ENCODE measurements at places on chromosomes 2 and 18.

GRCh38 chr2:169925968-169926367 lies 98.7 kb downstream of the UBR3 start:
- DNase-seq = no peak

GRCh38 chr2:36415381-36416022 lies 59.9 kb downstream of the CRIM1 start:
- no peak for DNase-seq

DNA sequence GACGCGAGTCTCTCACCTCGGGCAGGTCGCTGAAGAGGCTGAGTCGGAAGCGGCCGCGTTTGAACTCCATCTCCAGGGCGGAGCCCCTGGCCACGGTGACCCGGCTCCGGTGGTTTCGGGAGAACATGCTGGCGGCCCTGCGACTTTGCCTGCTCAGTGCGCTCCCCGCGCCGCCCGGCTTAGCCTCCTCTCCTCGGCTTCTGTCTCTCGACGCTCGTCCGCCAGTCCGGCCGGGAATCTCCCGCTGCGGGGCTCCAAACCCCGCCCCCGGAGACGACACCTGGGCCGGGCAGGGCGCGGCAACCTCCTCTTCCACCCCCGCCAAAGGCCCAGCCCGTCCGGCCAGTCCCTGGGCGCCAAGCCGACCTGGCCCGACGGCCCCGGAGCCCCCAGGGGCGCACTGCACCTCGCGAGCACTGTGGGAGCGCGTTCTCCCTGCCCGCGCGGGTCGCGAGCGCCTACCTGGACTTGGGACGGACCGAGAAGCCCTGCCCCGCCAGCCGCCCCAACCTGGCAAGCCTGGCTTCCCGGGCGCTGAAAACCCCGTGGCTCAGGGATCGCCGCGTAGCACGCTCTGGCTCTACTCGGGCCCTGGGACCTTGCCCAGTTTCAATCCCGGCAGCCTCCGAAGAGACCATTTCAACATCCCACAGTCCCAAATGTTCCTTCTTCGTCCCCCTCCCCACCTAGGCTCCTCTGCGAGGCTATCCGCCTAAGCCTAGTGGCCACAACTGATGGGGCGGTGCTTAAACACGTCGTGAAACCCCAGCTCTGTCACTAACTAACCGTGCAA lies at the start of gene RTKN:
TSS of gene RTKN (minus strand) at position 248 of the 793 bp plus-strand sequence. CDS start at position 127, 121 bp downstream.
- DNase-seq = no peak

- DNase-seq = no peak
Observed at GRCh38 chr2:198314559-198315153, 510.3 kb downstream of the PLCL1 start.

- no peak for DNase-seq
Observed at GRCh38 chr2:118091631-118092030, 3.4 kb downstream of the INSIG2 start.

DNA sequence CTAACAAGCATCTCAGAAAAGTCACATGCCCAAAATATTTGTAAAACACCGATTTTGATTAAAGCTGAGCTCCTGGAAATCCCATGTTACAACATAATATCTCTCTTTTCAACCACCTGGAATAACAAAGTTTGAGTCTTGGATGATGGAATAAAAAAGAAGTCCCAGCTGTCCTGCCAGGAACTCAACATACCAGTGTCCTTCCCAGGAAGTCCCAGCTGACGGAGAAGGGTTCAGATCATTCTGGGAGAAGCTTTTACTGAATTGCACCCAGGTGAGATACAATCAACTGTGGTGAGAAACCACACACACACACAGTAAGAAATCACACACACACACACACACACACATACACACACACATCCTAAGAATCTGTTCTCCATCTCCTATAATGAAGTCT lies 413.1 kb upstream of the PKDCC start:
- no peak for DNase-seq

DNA sequence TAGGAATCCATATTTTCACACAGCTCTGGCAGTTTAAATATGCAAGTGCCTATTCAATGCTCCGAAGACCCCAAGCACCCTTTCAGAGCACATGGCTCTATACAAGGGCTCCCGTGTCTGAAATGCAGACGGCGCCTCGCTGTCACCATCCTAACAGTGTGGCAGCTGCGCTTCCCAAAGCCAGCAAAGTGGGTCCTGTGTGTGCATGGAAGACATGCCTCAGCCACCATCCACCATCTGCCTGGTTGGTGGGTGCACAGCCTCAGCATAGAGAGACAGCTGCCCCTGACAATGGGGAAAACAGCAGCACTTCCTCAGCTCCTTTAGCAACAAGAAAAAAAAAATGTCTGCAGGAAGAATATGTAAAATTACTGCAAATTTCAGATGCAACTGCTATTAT lies 218.1 kb downstream of the SP3 start:
- no peak for DNase-seq

- DNase-seq = no peak
Observed at GRCh38 chr2:11281186-11281585, 63.2 kb downstream of the ROCK2 start.

GRCh38 chr2:239310401-239311061 lies 90.3 kb downstream of the HDAC4 start:
- no peak for DNase-seq

DNA sequence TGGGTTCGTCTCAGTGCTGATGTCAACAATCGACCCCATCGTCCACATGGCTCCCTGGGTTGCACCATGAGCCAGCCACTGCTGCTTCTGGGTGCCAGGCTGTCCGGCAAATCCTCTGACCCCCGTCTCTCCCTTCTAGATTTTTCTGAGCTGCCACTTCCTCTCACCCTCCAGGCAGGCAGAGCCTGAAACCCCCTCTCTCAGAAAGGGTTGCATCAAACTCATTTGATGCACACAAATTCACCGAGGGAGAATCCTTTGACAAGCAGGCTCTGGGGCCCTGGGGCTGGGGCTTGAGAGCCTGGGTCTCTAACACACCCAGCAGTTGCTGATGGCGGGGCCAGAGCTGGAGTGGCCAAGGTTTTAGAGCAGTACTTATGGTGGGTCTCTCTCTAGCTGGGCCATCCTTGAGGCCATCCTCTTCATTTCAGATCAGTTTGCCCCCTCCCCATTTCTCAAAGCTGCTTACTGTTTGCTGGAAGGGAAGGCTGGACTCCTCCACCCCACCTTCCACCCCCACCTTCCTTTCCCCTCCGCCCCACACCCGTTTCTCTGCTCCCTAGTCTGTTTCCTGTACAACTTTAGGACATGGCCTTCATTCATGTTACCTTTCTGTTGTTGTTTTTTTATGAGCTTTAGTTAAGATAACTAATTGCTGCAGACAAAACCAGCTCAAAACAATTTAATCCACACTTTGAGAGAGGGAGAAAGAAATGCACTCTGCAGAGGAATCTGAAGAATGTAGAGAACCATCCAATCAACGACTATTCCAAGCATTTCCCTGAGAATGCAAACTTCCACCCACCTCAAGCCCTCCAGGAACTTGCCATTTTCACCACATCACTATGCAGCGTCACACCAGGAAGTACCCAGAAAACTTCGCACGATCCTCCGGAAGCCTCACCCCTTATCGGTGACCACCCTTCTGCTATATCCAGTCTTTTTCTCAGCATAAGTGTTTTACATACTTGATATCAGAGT lies 69.5 kb downstream of the ARL4C start:
- DNase-seq = peak; percentile 43

- DNase-seq = no peak
Observed at GRCh38 chr2:201854841-201855240, 48.5 kb downstream of the CDK15 start.

GRCh38 chr2:28750316-28751251 lies 1.0 kb upstream of the PPP1CB start:
- no peak for DNase-seq

DNA sequence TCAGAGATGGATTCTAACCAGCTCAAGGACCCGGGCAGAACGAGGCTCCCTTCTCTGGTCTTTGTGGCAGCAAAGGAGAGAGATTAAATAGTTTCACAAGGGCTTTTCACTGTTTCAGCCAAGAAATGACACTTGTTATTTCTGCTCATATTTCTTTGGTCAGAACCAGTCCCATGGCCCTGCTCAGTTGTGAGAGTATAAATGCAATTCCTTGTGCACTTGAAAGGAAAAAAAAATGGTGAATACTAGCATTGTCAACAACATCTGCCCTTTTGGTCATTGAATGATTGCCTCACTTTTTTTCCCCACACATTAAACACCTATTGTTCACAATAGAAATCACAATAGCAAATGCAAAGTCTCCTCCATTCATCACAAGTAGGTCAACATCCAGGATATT lies 104.4 kb downstream of the RDH14 start:
- no peak for DNase-seq

- no peak for DNase-seq
Observed at GRCh38 chr2:197278799-197279763, 31.5 kb downstream of the ANKRD44 start.

GRCh38 chr18:8241731-8242130 lies 367.5 kb upstream of the RAB12 start:
- DNase-seq = no peak

GRCh38 chr2:177983183-177983788 lies 89.3 kb downstream of the PDE11A start:
- DNase-seq = no peak

DNA sequence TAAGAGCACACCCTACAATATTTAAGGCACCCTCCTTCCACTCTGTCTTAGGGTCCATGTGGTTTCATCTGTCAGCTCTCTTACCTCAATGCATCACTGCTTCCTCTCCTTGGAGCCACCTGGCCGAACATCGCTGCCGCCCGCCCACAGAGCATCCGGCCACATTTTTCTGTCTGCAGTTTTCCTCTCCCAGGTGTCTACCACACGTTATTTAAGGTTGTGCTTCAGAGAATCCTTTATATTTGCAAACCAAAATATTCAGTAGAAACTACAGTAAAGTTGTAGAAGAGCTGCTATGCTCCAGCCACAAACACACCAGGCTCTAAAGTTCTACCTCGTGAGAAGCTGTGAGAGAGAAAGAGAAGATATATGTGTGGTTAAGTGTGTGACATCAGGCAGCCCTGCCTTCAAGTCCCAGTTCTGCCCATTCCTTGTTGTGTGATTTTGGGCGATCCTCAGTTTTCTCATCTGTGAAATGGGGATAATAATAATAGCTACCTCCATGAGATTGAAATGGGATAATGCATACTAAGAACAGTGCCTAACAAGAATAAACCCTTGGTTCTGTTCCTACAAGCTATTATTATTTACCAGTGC lies 4.9 kb upstream of the STK17B start:
- DNase-seq = peak; percentile 99

DNA sequence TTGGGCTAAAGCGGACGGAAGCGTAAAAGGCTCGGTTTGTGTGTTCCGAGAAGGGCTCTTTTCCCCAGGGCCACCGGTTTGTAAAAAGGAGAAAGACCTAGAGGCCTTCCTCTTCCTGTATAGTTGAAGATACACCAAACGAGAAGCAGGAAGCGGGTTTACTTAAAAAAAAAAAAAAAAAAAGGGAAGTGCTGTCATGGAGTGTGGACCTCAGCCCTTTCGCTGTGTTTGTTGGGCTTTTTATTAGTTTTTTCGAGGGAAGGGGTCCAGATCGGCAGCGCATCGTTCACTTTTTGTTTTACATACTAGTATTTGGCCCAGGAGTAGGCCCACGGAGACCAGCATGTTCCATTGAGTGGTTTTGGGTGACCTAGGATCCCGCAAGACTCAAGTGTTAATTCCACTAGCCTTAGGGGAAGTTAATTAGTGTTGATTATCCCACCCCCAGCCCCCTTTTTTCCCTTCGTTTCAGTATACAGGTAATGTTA lies 676 bp downstream of the ACTR2 start:
- DNase-seq = no peak

GRCh38 chr2:58039170-58039611 lies 7.4 kb upstream of the VRK2 start:
- no peak for DNase-seq

DNA sequence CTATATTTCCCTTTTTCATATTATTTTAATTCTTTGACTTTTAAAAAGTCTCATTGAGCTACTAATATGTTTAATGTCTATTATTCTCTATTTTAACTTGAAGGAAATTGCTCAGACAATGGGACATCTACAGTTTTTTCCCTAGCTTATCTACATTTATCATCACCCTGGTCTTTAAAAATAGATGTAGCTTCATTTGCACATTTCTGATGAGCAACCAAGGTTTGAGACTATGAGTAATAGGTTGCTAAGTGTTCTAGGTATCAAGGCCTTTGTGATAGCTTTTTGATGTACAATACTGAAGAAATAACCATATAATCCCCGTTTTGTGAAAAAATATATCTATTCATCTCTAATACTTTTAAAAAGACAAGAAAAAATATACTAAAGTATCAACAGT lies 47.0 kb downstream of the STAT4 start:
- DNase-seq = no peak

DNA sequence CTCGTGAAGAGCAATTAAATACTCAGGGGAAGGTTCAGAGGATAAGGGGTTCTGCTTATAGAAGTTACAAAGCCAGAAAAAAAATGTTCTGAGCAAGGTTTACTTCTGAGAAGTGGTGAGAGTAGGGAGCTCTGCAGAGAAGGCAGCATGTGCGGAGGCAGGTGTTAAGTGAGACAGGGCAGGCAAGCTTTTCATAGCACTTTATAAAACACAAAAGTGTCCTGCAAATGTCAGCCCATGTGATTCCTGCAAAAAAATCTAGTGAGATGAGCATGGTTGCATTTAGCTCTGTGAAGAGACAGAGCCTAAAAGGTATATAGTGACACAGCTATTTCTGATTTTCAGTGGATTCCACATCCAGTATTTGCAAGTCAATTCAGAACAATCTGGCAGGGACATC lies 223.8 kb upstream of the SYT4 start:
- no peak for DNase-seq

DNA sequence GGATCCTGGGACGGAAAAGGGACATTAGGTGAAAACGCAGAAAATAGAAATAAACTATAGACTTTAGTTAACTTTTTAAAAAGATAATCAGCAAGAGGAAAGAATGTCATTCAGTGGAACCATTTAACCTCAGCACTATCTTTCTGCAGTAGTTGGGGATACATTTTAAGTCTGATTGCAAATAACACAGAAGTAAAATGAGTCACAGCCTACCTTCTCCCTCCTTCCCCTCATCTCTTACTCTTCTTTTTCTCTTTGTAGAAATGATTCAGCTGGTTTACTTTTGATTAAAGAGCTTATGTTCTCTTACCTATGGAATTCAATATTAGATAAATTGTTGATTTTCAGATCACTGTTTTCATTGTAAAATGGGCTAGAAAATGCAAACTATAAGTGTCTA lies 171.2 kb downstream of the FAM210A start:
- no peak for DNase-seq

DNA sequence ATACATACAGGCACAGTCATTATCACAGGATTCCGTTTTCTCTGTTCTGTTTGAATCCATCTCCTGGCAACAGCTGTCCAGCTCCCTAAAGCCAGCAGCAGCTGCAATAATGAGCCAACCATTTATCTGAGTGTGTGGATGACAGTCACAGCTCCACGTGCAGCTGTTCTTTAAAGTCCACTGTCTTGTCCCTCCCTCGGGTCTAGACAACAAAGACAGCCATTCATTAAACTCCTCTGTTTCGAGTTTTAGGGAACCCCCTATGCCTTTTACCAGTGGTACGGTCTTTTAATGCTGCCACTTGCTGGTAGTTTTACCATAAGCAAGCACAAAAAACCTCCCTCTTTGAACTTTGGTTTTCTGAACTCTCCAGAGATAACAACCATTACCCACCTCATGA lies 16.0 kb upstream of the MSGN1 start:
- DNase-seq = no peak

Data from T-helper 2 cell (primary cell).